Fibroblast of skin of right quadriceps (primary cell): ENCODE measurements at places on chromosomes 4 and X.

- peak; percentile 82 for DNase-seq
Measured at GRCh38 chr4:19748519-19749479, 502.9 kb upstream of the SLIT2 start.

DNA sequence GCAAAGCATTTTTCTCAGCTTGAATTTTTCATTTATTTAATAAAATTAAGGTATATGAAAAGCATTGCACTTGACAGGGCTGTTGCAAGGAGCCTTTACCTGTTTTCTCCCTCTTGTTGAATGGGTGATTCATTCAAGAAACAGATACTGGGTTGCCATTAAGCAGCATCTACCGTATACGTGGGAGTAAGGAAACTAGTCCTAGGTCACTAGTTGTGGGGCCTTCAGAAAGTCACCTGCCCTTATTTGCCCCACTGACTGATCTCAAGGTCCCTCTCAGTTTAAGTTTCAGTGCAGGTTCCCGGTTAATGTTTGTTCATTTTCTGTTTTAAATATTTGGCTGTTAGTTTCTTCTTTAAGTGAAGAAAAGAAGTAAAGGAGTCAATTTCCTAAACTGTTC lies 34.0 kb downstream of the LHFPL1 start:
- no peak for DNase-seq

- peak; percentile 88 for DNase-seq
Measured at GRCh38 chrX:39645178-39645895, 452.4 kb downstream of the BCOR start.

DNA sequence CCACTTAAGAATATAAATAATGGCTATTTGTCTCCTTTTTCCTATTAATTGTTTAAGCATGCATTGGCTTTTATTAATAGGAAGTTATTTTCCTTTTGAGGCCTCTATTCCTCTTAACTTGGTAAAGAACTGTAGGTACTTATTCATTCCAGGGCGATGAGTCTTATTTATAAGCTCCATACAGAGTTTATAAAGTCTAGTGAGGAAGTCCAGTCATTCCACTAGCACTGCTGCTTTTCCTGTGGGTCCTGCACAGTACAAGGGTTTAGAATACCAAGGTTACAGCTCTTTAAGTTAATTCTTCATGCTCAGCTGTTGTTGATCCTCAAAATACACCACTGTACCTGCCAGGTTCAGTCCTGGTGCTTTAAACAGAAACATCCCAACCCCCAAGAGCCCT lies 28.5 kb upstream of the WNK3 start:
- DNase-seq = no peak

DNA sequence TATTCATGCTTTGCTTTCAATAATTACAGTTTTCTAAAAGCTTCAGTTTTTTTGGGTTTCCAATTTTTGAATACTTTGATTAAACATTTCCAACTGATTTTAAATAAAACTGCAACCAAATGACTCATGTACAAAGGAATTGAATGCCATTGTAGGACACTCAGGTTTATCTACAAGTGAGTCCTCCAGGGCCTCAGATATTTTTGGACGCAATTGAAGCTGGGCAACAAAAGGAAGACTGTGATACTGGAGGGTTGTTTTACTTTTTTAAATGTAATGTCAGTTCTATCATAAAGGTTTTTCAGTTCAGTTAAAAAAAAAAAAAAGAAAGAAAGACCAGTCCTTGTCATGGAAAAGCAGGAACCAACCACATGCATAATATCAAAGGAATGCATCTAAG lies 64.2 kb downstream of the MAGEA10 start:
- DNase-seq = no peak
